NAMALWA (cell line): ENCODE measurements at places on chromosomes 5 and 9.

DNA sequence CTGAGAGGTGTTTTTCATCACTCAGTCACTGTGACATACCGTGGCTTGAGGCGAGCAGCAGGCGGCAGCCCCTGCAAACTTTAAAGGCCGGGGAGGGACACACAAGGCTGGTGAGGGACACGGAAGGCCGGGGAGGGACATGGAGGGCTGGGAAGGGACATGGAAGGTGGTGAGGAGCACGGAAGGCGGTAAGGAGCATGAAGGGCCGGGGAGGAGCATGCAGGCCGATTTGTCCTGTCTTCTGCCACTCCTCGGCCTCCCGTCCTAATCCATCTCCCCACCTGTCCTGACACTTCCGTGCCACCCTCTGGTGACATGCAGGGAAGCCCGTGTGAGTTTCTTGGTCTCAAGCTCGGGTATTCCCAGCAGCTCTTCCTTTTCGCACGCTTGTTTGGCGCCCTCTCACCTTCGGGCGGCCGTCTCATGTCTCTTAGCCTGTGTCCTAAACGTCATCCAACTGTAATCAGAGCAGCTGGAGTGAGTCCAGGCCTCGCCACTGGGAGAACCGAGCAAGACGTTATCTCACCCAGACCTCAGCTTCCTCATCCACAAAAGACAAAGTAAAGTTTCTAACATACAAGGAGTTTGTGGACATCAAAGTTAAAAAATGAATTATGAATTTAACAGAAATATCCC lies 126.5 kb downstream of the MRPL36 start:
- DNase-seq = no peak

GRCh38 chr5:158881091-158881880 lies 218.4 kb downstream of the EBF1 start:
- peak; percentile 58 for DNase-seq

DNA sequence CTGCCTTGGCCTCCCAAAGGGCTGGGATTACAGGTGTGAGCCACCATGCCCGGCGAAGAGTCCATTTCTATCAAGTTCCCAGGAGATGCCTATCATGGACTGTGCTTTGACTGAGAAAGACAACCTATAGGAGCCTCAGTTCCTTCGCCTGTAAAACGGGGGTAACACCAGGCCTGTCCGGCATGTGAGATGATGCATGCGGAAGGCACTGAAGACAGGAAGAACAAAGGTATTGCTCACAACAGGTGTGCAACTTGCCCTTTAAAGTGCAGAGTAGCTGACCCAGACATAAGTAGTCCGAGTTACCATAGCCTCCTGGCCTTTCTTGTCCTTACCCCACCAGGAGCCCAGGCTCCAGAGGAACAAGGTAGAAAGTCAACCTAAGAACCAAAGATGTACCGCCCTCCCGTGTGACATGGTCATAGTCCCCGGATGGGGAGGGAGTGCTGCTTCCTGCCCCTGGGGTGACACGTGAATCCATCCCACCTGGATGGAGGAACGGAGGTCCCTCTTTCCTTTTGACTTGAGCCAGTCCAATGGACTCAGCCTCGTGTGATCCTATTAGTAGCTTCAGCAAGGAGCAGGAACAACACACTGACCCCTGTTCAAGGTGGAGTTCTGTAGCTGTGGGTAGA lies 60.3 kb downstream of the HSPA4 start:
- no peak for DNase-seq

DNA sequence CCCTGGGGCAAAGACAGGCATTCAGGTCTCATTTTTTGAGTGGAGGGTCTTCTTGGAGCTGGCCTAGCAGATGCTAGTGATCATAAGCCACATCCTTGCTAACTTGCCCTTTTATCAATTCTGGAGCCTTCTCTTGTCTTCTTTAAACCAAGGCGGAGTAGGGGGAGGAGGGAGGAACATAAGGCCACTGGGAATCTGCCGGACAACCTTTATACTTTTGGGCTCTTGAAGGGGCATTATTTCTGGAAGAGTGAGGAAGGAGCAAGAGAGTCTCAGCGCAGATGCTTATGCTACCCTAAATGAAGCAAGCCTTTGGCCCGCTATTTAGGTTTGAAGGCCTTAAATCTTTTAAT lies 2.0 kb downstream of the TMEFF1 start:
- DNase-seq = no peak

DNA sequence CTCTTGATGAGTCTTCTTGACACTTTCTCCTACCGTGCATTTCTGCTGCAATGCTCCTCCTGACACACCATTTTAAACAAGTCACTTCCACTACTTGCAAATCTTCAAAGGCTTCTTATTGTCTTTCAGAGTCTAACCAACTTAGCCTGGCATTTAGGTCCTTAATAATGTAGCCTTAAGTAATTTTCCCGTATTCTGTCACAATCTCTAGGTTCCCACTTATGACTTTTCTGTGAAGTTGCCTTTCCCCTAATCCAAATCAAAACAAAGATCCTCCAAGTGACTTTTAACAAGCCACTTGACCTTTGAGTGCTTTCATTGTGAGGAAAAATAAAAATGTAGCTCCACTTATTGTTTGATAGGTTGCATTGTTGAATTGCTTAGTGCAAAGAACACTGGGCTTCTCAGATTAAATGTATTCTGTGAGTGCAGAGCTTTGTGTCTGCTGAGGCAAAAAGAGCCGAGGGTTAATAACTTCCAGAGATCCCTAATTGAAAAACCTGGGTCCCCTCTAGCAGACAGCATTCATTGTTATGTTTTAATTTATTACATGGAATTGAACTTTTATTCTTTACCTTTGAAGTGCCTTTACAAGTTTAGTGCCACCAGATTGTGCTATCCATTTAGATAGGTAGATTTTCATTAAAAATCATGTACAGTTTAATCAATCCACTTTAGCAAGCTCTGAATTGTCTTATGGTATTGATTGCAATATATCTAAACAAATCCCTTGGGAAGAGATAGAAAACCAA lies 341.7 kb upstream of the TYRP1 start:
- DNase-seq = no peak

DNA sequence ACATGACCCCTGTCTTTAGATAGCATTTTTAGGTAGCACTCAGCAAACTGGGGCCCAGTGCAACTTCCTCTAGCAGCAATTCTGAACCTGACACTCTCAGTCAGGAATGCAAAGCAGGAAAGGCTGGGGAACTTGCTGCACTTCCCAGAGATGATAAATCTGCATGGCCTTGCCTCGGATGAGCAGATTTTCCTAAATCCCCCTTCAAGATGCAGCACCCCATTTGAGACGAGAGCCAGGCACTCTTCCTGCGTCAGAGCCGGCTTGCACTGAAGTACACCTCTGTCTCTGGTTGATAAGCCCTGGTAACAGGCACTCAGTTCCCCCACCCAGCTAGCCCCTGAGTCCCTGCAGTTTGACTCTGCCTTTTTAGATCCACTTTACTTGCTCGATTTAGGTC lies 296.7 kb upstream of the PANK3 start:
- no peak for DNase-seq

- DNase-seq = peak; percentile 84
These were observed 13.6 kb downstream of the UBE2D2 start for GRCh38 chr5:139574641-139575312.

GRCh38 chr5:43231977-43232376 lies 40.0 kb downstream of the NIM1K start:
- DNase-seq = peak; percentile 46

GRCh38 chr5:159547466-159548195 lies 217.3 kb upstream of the IL12B start:
- no peak for DNase-seq

GRCh38 chr5:39415201-39415600 lies 9.6 kb downstream of the DAB2 start:
- DNase-seq = no peak
